ENCODE measurements at places on chromosomes 2 and 18. TPM values are rescaled to one million over a fixed set of nuclear protein-coding genes. Genes with fewer than 3 reads are reported as not detected.

DNA sequence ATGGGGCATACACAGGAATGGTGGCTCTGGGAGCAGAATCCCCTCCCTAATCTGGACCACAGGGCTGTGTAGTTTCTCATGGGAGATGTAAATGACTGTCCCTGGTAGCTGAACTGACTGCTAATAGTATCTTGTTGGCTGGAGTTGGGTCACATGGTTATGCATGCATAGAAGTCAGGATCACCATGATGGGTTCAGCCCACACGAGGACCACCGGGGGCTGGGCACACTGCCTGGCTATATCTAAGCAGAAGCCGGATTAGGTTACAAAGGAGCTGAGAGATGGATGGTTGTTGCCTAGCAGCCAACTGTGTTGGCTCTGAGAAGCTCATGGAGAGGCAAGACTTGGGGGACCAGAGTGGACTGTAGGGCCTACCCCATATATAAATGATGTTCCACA, 6.7 kb upstream of the MAP3K2 start:
- H3K36me3 ChIP-seq = no peaks in the 10 kb centered on the region
- H3K4me3 ChIP-seq = no peak overlapping the region
- no peaks in the 10 kb centered on the region for H3K27me3 ChIP-seq
- peaks cover 8% of the 10 kb centered on the region for H3K4me1 ChIP-seq
- no peak for DNase-seq

DNA sequence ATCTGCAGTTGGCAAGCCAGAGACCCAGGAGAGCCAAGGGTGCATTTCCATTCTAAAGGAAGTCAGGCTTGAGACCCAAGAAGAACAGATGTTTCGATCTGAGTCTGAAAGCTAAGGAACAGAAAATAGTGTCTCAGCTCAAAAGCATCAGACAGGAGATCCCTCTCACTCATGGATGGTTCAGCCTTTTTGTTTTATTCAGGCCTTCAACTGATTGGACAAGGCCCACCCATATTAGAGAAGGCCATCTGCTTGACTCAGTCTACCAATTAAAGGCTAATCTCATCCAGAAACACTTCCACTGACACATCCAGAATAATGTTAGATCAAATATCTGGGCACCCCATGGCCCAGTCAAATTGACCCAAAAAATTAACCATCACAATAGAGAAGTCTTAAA, 255.0 kb downstream of the TXNL1 start:
- no peak for DNase-seq
- no peaks in the 10 kb centered on the region for H3K27me3 ChIP-seq
- no peak overlapping the region for H3K4me3 ChIP-seq
- no peaks in the 10 kb centered on the region for H3K4me1 ChIP-seq

- H3K27ac ChIP-seq = no peak overlapping the region
- DNase-seq = no peak
- H3K4me3 ChIP-seq = no peak overlapping the region
- H3K4me1 ChIP-seq = no peaks in the 10 kb centered on the region
- no peaks in the 10 kb centered on the region for H3K27me3 ChIP-seq
These were observed 129.7 kb downstream of the LRP2 start for GRCh38 chr2:169232551-169233154.

- no peak overlapping the region for H3K4me3 ChIP-seq
- no peaks in the 10 kb centered on the region for H3K4me1 ChIP-seq
- no peaks in the 10 kb centered on the region for H3K27me3 ChIP-seq
- H3K36me3 ChIP-seq = peaks cover 33% of the 10 kb centered on the region
- no peak overlapping the region for H3K27ac ChIP-seq
These were observed 9.2 kb downstream of the DTYMK start for GRCh38 chr2:241677392-241677791.

DNA sequence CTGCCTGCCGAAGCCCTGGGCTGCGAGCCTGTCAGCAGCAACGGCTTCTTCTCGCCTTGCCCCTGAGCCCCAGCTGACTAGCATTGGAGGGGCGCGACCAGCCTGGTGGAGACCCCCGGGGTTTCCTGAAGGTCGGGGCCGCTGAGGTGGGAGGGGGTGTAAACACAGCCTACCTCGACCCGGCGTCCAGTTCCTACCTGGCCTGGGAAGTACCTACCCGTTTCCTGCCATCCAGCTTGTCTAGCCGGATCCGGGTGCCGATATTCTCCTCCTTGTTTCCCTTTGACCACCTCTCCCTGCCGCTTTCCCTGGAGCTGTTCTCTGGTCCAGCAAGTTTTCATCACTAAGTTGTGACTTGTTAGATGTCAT, 511 bp downstream of the MOB4 start:
- DNase-seq = no peak
- H3K27ac ChIP-seq = peak overlapping the region; percentile 91
- peak overlapping the region; percentile 85 for H3K4me3 ChIP-seq

GRCh38 chr2:121063471-121063870, 221.5 kb downstream of the TFCP2L1 start:
- no peak for DNase-seq
- H3K27ac ChIP-seq = no peak overlapping the region
- H3K4me3 ChIP-seq = no peak overlapping the region
- peaks cover 23% of the 10 kb centered on the region for H3K27me3 ChIP-seq
- H3K4me1 ChIP-seq = no peaks in the 10 kb centered on the region

GRCh38 chr18:80171054-80171872, 62.2 kb downstream of the ADNP2 start:
- peak; percentile 80 for DNase-seq
- peaks cover 12% of the 10 kb centered on the region for H3K27me3 ChIP-seq
- peak overlapping the region; percentile 8 for H3K4me3 ChIP-seq
- H3K27ac ChIP-seq = no peak overlapping the region

DNA sequence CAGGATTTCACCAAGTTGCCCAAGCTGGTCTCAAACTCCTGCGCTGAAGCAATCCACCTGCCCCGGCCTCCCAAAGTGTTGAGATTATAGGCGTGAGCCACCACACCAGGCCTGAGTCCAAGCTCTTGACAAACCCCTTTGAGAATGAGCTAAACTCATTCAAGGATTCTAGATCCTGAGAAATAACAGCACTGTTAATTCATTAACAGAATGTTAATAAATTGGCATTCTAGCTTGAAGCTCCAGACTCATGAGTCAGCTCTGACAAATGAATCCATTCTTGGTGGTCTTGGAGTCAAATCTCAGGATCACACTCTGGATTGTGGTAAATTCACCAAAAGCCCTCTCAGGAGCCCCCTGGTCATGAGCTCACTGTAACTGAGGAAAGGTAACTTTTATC, 1.8 kb downstream of the NARS1 start:
- no peaks in the 10 kb centered on the region for H3K27me3 ChIP-seq
- H3K36me3 ChIP-seq = peaks cover 19% of the 10 kb centered on the region
- DNase-seq = no peak

Gene TMEM163
- 34.6 TPM for total RNA-seq
